ENCODE measurements at places on chromosomes 1 and 21.

DNA sequence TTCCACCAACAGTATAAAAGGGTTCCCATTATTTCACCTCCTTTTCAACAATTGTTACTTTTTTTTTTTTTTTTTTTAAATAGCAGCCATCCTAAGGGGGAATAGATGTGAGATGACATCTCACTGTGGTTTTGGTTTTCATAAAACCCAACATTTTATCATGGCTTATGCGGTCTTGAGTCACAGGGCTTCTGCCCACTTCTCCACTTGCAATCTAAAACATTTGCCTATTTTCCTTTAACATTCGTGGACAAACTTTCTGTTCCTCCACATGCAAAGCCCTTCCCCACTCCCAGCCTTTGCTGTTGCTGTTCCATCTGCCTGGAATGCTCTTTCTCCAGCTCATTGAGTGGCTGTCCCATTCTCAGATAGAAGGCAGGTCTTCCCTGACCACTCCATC is 239.7 kb upstream of the KCNK2 start:
- peak; percentile 5 for DNase-seq

DNA sequence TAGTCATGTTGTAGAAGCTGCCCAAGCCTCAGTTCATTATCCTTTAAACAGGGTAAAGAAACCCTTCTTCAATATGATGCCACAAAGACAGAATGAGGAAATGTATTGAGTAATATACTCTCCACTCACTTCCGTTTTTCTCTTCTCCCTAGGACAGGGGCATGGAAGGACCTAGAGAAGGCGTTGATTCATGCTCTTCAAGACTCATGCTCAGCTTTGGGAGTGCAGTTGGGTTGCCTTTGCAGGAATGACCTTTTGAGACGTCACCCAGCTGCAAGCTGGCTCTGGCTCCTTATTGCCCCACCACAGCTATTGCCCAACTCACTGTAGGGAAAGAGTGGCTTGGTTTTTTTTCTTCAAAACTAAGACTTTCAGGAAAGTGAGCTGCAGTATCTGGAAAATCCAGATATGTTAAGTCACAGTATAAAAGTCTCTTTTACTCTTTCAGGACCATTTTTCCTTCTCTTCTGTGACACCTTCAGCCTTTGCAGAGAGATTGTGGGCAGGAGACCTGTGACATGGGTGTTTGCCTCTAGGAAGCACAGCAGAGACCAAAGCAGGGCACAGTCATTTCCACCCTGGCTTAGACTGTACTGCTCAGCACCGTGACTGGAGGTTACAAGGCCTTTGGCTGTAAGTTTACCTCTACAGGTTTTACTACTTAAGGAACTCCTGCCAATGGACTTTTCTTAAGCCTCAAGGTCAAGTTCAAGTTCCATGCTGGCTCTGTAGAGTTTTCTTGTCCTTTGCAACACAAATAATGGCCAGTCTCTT is 39.5 kb downstream of the XCL2 start:
- no peak for DNase-seq

DNA sequence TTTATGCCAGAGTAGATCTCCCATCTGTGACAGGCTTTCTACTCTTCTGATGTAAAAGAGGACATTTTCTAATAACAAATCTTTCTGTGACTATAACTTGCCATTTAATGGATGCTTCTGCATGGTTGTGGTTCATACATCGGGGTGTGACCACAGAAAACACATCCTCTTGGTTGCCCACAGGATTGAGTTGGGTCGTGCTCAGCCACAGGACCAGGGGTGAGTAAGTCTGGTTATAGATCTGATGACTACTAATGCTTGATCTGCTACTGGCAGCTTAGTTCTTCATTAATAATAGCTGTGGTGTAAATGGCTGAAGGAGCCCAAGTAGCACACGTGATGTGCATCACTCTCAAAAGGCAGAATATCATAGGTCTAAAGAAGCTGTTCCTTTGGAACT is 328.2 kb downstream of the RWDD3 start:
- no peak for DNase-seq

GRCh38 chr21:16241479-16241963 is 511.7 kb downstream of the USP25 start:
- DNase-seq, result no peak

DNA sequence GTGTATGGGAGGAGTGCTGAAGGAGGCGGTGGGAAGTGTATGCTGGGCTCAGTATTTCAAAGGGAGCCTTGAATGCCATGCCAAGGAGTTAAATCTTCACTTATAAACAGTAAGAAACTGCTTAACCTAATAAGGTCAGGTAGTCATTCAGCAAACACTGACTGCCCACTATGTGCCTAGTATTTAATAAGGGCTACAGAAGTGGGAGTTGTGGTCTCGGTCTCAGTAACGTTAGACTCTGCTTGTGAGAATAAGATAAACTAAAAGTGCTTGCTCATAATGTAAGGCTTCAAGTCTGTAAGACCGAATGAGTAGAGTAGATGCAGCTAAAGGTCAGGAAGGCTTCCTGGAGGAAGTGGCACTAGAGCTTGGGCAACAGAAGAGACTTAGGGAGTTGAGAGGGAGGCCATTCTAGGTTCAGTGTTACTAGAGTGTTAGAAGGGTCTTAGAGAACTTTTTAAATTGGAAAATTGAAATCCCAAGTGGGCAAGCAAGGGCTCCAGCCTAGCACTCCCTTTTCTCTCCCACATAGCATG is 6.0 kb downstream of the MARCKSL1 start:
- DNase-seq, result no peak

DNA sequence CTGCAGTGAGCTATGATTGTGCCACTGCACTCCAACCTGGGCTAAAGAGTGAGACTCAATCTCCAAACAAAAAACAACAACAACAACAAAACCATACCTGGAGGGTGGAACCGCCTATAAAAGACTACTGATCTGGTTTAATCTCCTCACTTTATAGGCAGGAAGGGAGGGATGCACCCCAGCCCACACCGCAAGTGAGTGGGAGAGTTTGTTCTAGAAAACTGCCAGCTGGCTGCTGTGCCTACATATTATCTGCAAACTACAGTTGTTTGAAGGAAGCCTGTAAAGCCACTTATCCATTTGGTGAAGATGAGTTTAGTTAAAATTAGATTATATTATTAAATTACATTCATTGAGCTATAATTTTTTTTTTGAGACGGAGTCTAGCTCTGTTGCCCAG is 9.1 kb upstream of the SRSF10 start:
- DNase-seq, result no peak

DNA sequence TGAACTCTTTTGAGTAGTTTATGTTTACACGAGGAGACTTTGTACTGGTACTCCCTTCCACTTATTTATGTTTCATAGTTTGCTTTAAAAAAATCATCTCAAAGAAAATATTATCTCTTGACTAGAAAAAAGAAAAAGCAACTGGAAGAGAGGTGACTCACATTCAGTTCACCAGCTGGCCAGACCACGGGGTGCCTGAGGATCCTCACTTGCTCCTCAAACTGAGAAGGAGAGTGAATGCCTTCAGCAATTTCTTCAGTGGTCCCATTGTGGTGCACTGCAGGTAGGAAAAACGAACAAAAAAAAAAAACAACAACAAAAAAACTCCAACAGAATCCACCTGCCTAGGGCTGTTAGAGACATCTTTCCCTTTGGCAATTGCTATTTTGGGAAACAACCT is 102.9 kb downstream of the PTPRC start:
- no peak for DNase-seq

GRCh38 chr21:34123609-34124008 is 50.2 kb downstream of the MRPS6 start:
- no peak for DNase-seq

DNA sequence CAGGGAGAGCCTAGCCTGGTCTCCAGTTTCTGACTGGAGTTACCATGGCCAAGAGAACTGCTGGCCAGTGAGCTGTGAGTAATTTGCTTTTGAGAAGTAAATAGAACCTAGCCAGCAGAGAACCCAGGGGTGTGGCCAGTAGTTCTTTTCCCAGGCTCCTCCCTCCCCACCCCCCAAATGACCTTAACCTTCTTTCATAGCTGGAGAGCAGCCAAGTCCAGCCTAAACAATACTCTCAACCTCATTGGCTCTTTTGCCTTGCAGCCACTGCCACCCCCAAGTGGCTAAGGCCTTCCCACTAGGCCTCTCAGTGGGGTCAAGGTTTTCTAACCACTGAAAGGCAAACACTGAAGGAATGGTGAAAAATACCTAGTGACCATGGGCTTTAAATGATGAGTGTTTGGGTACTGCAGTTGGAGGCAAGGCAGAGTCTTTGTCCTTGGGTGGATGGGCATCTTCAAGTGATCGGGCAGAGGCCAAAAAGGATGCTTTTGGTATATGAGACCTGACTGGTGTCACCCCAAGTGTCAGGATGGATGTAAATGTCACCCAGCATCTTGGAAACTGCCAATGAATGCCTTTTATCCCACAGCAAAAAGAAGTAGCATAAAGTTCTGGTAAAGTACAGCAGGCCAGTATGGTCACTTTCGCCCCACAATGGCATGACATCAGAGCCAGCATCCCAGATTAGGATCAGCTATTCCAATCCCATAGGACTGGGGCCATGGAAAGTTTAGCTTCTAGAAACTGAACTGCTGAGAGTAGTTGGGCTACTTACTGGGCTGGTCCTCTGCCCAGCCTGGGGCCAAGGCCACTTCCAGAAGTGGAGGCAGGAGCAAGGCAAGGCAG is 3.5 kb upstream of the PIGV start:
- no peak for DNase-seq

- no peak for DNase-seq
Observed at GRCh38 chr1:78758506-78758905, 108.9 kb downstream of the IFI44 start.

- no peak for DNase-seq
Observed at GRCh38 chr1:167373986-167374385, 144.3 kb downstream of the CD247 start.

- no peak for DNase-seq
Observed at GRCh38 chr1:93607814-93608186, 73.8 kb downstream of the BCAR3 start.

- no peak for DNase-seq
Observed at GRCh38 chr1:202505356-202505755, 156.9 kb downstream of the PPP1R12B start.

DNA sequence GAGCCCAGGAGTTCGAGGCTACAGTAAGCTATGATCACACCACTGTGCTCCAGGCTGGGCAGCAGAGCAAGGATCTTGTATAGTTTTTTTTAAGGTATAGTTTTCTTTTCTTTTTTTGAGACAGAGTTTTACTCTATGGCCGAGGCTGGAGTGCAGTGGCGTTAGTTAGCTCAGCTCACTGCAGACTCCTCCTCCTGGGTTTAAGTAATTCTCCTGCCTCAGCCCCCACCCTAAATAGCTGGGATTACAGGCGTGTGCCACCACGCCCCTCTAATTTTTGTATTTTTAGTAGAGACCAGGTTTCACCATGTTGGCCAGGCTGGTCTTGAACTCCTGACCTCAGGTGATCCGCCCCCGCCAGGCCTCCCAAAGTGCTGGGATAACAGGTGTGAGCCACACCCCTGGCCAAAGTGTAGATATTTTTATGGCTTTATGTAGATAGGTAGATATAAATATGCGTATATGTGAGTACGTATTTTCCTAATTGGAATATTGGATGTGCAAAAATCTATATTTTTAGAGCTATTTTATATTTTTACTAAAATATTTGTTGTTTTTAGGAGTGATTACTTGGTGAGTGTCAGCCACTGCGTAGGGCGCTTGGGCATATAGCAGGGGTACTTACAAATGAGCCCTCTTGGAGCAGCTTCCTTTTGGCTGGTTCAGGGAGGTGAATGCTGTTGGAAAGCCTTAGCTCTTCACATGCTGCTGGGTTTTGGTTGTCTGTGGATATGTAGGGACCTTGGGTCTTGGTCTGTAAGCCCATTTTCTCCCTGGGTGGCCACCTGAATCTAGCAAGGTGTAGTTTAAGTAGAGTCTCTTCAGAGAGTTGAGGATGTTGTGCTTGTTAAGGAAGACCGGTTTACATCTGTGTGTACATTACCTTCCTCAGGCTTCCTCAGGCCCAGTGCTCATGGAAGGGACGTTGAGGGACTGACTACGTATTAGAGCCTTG is 9.5 kb downstream of the KDM4A start:
- DNase-seq, result no peak

- DNase-seq, result no peak
Observed at GRCh38 chr1:197770243-197770642, 5.0 kb downstream of the DENND1B start.

- DNase-seq, result no peak
Observed at GRCh38 chr1:172070055-172070454, 228.8 kb downstream of the DNM3 start.

- no peak for DNase-seq
Observed at GRCh38 chr1:56645677-56646305, 677 bp downstream of the PRKAA2 start.

GRCh38 chr21:14056771-14057191 is 154.0 kb downstream of the LIPI start:
- no peak for DNase-seq

- DNase-seq, result no peak
Observed at GRCh38 chr1:46053734-46054133, 78.7 kb downstream of the PIK3R3 start.

DNA sequence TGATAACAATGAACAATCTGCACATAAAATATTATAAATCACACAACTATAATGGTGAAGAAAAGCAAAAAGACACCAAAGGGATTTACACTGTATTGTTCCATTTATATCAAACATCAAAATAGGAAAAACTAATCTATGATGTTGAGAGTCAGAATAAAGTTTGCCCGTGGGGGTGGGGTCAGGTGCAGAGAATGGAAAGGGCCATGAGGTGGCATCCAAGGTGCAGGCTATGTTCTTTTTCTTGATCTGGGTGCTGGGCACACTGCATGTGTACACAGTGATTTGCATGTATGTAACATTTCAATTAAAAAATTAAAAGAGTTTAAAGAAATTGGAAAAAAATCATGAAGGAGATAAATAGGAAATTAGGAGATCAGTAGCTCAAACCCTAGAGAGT is 127.3 kb downstream of the DSCAM start:
- no peak for DNase-seq

GRCh38 chr1:40462956-40463590 is 12.8 kb downstream of the ZFP69B start:
- no peak for DNase-seq

GRCh38 chr1:109630081-109630897 is 10.7 kb downstream of the AMPD2 start:
- no peak for DNase-seq

GRCh38 chr1:9229549-9229948 is 5.0 kb upstream of the H6PD start:
- DNase-seq, result no peak

- no peak for DNase-seq
Observed at GRCh38 chr1:104932949-104933679, 1183.4 kb downstream of the AMY1C start.

DNA sequence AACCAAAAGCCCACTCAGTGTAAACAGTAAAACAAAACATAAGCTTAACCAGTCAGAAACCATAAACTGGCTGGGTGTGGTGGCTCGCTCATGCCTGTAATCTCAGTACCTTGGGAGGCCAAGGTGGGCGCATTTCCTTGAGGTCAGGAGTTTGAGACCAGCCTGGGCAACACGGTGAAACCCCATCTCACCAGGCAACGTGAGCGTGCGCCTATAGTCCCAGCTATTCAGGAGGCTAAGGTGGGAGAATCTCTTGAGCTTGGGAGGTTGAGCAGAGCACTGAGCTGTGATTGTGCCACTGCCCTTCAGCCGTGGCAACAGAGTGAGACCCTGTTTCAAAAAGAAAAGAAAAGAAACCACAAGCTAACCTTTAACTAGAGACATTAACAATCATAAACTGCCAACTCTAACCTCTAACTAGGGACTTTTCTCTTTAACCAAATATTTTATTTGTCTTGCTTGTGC is 13.1 kb upstream of the PRRC2C start:
- no peak for DNase-seq

GRCh38 chr1:46197964-46198811 is at the start of gene POMGNT1:
POMGNT1 (minus strand) TSS chr1:46198434; CDS start chr1:46197821, 613 bp downstream.
- peak; percentile 36 for DNase-seq

Data from T1000 (cell line).